ENCODE measurements at places on chromosomes 11 and 22. TPM values are rescaled to one million over a fixed set of nuclear protein-coding genes. Genes with fewer than 3 reads are reported as not detected.

The BDNF gene
- total RNA-seq: 3.5 TPM

- DNase-seq: no peak
Measured at GRCh38 chr11:123286255-123286654, 91.2 kb upstream of the CLMP start.

GRCh38 chr11:76802151-76802550 is 19.0 kb downstream of the TSKU start:
- no peak for DNase-seq

- DNase-seq: no peak
Measured at GRCh38 chr11:119684361-119685110, 44.5 kb downstream of the NECTIN1 start.

Data from progenitor cell of endocrine pancreas (in vitro differentiated cells).